ENCODE measurements at places on chromosomes 12 and 14.

DNA sequence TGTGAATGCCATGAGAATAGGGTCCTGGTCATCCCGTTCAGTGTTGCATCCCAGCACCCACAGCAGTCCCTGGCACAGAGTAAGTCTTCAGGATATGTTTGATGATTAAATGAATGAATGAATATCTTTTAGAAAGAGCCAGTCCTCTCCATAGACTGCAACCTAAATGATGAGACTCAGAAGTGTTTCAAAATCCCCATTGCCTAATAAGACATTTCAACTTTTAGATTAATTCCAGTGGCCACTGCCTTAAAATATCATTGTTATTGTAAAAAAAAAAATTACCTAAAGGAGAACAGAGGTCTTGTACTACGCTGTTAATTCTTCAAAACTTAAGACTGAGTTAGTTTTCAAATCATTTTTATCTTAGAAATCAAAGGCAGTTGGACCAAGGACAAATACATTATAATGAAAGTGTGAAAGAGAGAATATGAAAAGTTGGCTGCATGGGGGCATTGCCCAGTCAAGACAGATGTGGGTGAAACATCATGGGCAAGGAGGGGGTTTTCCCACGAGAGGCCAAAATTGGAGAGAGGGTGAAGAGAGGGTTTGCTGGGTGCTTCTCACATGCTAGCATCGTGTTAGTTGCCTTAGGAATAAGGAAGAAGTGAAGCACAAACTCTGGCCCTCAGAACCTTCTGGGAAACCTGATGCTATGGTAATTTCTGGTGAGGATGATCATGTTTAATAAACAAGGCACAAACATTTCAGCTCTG is 26.3 kb upstream of the CPM start:
- no peak for DNase-seq

DNA sequence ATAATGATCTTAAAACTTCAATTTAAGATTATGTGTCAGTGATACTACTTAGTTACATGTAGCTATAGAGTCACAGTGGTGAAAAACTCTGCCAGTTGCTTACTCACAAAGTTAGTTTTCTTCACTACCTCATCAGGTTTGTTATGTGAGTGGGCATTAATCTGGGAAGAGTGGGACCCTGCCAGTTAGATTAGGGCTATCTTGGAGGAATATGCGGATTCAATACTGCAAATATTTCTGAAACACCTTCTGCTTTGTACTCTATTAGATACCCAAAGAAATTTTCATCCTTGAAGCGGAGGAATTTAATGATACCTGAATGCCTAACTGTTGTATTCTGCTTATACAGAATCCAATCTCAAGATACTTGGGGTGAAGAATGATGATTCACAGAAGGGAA is 25.1 kb downstream of the ZNF268 start:
- DNase-seq = no peak

DNA sequence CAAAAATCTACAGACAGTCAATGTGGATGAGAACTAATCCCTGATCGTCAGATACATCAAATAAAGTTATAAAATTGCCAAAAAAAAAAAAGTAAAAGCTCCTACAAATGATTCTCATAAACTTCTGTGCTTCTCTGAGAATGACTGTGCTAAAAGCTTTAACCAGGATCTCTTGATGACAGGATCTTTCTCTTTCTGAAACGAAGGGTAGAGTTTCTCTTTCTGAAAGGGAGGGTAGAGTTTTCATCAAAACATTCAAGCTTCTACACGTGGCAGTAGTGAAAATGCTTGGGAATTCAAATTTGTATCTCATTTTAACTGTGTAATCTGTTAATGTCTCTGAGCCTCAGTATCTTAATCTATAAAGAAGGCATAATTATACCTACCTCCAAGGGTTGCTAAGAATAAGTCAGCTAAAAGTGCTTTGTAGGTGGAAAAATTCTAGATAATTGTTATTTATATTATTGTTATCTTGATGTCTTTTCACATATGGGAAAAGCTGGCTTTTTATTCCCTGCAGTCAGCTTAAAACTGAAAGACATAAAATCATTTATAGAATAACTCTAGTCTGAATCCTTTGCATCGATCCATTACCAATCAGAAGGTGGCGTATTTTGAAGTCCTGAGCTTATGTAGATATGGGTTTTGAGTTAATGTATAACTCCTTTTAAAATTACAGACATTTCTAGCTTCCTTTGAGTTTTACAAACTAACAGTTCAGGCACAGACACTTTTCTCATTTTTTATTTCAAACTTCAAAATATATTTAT is 157.4 kb downstream of the DACT1 start:
- no peak for DNase-seq

- DNase-seq = no peak
Observed at GRCh38 chr12:52015532-52016041, 8.8 kb downstream of the TAMALIN start.

GRCh38 chr12:115755061-115755724 is 522.3 kb downstream of the MED13L start:
- DNase-seq = no peak
